ENCODE measurements at places on chromosomes 6 and 20. TPM values are rescaled to one million over a fixed set of nuclear protein-coding genes. Genes with fewer than 3 reads are reported as not detected.

DNA sequence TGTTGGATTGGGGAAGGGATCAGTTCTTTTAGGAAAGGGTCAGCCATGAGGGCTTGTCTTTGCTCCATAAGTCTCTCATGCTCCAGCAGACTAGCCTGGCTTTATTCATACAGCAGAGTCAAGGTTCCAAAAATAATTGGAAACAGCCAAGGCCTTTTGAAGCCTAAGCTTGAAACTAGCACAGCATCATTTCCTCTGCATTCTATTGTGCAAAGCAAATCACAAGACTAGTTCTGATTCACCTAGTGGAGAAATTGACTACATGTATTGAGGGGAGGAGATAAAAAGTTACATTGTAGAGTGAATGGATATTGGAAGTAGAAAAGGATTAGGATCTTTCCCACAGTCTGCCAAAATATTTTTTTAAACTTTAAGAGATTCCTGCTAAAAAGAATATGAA, 159.3 kb upstream of the PLCB4 start:
- DNase-seq = no peak

Gene TPBG
- total RNA-seq = 47.8 TPM

DNA sequence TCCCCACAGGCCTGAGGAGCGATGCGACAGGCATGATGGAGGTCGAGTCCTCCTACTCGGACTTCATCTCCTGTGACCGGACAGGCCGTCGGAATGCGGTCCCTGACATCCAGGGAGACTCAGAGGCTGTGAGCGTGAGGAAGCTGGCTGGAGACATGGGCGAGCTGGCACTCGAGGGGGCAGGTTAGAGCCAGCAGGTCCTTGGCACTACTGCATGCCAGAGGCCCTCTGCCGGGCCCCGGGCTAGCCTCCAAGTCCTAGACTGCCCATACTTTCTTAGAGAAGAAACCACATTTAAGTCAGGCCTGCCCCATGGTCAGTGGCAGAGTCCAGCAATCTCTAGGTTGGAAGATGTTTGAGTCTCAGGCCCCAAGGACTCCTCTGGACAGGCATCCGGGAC, 32.1 kb downstream of the PKIG start:
- peak; percentile 67 for DNase-seq

DNA sequence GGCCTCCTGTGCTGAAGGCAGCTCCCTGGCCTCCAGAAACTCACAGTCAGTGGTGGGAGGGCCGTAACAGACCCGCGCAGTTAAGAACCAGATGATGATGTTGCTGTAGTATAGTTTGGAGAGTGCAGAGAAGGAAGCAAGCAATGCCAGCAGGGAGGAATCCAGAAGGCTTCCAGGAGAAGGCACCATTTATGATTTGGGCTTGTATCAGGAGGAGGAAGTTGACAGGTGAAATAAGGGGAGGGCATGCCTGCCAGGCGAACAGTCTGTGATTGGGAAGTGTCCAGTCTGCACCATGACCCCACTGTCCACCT, 13.3 kb upstream of the BAK1 start:
- peak; percentile 67 for DNase-seq
